ENCODE measurements at places on chromosomes 3 and 15. TPM values are rescaled to one million over a fixed set of nuclear protein-coding genes. Genes with fewer than 3 reads are reported as not detected.
A peak's percentile ranks its signal among the peaks of the same experiment; 100 is the strongest.

KLHL6 gene
- 3.0 TPM for total RNA-seq

GRCh38 chr15:72797338-72797689 lies 13.8 kb upstream of the ADPGK start:
- no peak for DNase-seq

- no peak for DNase-seq
These were observed 75.3 kb upstream of the COL8A1 start for GRCh38 chr3:99562990-99563607.

DNA sequence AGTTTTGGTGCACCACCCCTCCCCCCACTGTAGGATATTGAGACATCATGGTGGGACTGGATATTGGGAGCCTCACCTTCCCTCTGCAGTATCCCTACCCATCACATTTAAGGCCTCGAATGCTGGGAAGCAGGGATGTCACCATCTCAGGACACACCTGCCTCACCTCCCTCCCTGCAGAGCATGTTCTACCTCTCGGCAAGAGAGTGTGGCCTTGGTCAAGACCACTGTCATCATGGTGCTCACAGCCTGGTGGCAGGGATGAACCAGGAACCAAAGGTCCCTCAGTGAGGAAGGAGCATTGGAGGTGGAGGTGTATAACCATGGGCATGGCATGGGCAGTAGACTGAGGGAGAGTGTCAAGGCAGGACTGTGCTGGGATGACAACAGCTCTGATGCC lies 104.8 kb downstream of the CORO2B start:
- DNase-seq, result no peak

A4GNT gene
- total RNA-seq, result not detected

DNA sequence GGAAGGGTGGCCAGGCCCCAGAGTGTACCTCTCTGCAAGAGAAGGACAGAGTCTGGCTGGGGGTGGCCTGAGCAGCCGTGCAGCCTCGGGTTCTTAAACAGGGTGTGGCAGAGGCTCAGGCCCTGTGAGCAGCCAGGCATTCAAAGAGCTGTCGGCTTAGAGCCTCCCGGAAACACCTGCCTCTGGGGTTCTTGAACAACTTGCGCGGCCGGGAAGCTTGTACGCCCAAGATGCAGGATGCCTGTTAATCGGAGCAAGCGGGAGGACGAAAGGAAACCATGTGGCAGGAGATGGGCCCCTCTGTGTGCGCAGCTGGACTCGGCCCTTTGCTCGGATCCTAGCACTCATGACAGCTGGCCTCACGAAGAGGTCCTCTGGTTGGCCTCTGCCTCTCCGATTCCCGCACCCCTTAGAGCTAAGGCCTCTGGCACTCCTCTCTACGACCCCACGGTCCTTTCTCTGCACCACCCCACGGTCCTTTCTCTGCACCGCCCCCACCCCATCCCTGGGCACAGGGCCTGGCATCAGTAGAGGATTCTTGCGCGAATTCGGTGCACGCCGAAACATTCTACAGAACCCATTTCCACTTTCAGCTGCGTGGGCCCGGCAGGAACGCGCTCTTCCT lies 23.9 kb upstream of the TXNRD3 start:
- DNase-seq, result no peak

HYKK gene
- total RNA-seq, result 4.3 TPM

GAP43 gene
- total RNA-seq, result 0.60 TPM

GRCh38 chr15:71043373-71043772 lies 71.9 kb upstream of the THSD4 start:
- DNase-seq, result no peak

- DNase-seq, result no peak
These were observed 117.6 kb upstream of the EIF1B start for GRCh38 chr3:40191850-40192448.

DNA sequence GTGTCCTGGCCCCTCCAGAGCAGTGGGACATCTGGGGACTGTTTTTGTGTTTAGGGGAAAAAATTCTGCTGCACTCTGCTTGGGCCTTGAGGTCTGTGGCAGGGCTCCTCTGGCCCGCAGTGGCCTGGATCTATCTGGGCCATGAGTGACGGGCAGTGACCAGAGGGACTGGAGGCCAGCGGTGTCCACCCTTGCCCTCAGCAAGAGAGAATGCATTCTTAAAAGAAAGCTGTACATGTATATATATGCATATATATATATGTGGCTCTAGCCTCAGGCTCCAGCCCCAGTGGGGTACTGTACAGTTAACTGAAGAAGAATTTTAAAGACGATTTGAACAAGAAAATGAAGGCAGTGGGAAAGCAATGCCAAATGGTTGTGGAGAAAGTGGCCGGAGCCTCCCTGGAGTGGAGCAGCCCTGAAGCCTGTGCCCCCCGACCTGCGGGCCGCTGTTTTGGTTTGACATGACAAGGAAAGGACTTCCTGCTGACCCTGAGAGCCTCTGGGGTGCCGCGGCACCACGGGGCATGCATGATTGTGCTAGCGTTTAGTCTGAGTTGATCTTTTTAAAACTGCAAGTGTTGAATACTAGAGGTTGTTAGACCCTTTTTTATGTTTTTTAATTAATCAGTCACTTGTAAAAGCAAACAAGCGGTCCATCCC lies 52.2 kb downstream of the PLXNA1 start:
- peak; percentile 73 for DNase-seq

- DNase-seq, result peak; percentile 32
These were observed 20.1 kb upstream of the SFMBT1 start for GRCh38 chr3:53065841-53066480.

DNA sequence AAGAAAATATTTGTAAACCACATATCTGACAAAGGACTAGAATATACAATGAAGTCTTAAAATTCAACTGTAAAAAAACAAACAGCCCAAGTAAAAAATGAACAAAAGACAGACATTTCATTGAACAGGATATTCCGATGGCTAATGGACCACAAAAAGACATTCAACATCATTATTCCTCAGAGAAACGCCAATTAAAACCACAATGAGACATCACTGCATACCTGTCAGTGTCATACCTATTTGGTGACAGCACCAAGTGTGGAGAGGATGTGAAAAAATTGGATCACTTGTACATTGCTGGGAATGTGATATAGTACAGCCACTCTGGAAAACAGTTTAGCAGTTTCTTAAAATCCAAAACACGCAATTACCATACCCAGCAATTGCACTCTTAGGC lies 29.9 kb upstream of the TJP1 start:
- DNase-seq, result no peak

RLBP1 gene
- total RNA-seq, result not detected

SLC12A8 gene
- 0.67 TPM for total RNA-seq

DNA sequence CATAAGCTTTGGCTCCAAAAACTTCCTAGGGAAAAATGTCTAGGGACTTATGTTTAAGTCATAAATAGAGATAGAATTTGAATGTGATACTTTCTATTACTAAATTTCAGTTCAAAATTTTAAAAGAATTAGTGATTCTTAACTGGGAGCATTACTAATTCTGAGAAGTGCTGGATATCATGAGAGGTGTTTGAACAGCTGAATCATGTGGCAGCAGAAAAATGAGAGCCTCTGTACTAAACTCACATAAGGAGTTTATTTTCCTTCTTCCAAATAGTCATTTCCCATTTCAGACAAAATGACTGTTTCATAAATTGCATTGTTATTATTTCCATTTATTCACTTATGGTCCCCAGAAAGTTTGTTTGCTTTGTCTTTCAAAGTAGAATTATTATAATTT lies 62.7 kb downstream of the SLMAP start:
- no peak for DNase-seq

EPHB3 gene
- total RNA-seq, result 10.8 TPM

DNA sequence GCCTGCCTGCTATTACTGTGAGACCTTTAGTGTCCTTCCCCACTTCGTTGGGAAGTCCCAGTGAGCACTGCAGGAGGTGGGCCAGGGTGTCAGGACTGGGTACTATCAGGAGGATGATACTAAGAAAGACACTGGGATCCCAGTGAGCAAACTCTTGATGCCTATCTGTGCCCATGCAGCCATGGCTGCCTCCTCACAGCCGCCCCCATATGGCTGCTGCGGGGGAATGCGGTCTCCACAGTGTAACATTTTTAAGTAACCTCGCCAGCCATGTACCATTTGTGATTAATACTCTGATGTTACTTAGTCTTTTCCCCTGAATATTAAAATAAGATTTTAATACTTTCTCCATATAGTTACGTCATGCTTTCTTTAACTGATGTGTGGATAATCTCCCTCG lies 312.2 kb downstream of the RYR3 start:
- no peak for DNase-seq

GRCh38 chr15:29788433-29789034 lies 33.7 kb downstream of the TJP1 start:
- no peak for DNase-seq
